SJCRH30 (cell line): ENCODE measurements at places on chromosomes 16 and 17. TPM values are rescaled to one million over a fixed set of nuclear protein-coding genes. Genes with fewer than 3 reads are reported as not detected.

Gene SLC35G6
- total RNA-seq, result not detected in 2 replicates

Gene CD300H
- not detected in 2 replicates for total RNA-seq

Gene KRT34
- 0.08 TPM in 1 of 2 replicates, not detected in the other for total RNA-seq

Gene CCDC40
- 8.8 and 11.3 TPM in 2 replicates for total RNA-seq

Gene LMF1
- total RNA-seq, result 2.3 and 2.7 TPM in 2 replicates

Gene VAMP2
- 6.1 and 7.9 TPM in 2 replicates for total RNA-seq

Gene SARM1
- total RNA-seq, result 14.9 and 16.1 TPM in 2 replicates

Gene PRSS33
- not detected in 2 replicates for total RNA-seq

Gene MGAT5B
- 0.35 and 1.2 TPM in 2 replicates for total RNA-seq

Gene KRT27
- total RNA-seq, result not detected in 2 replicates

Gene RGS9
- 2.9 and 3.1 TPM in 2 replicates for total RNA-seq

Gene ENPP7
- not detected in 2 replicates for total RNA-seq

Gene TBC1D3C
- 0.66 and 1.0 TPM in 2 replicates for total RNA-seq

Gene SEZ6
- total RNA-seq, result 16.1 and 20.5 TPM in 2 replicates

Gene BCAS3
- total RNA-seq, result 9.6 and 11.6 TPM in 2 replicates

Gene RNF43
- total RNA-seq, result not detected in 2 replicates

Gene SUPT4H1
- 61.2 and 61.3 TPM in 2 replicates for total RNA-seq

Gene ALOX15
- 3.0 and 3.6 TPM in 2 replicates for total RNA-seq
